Kidney glomerular epithelial cell (primary cell): ENCODE measurements at places on chromosomes 2 and 18.
A peak's percentile ranks its signal among the peaks of the same experiment; 100 is the strongest.

- DNase-seq, result no peak
Measured at GRCh38 chr2:221750316-221750715, 178.2 kb upstream of the EPHA4 start.

GRCh38 chr2:10834068-10834655 is 21.6 kb upstream of the PDIA6 start:
- DNase-seq, result no peak

- DNase-seq, result no peak
Measured at GRCh38 chr2:65159906-65160305, 30.0 kb upstream of the RAB1A start.

GRCh38 chr2:50732796-50733195 is 299.1 kb downstream of the NRXN1 start:
- no peak for DNase-seq

GRCh38 chr18:48573632-48574283 is 34.9 kb downstream of the CTIF start:
- DNase-seq, result no peak

- no peak for DNase-seq
Measured at GRCh38 chr2:196466581-196466980, 172.9 kb upstream of the CCDC150 start.

DNA sequence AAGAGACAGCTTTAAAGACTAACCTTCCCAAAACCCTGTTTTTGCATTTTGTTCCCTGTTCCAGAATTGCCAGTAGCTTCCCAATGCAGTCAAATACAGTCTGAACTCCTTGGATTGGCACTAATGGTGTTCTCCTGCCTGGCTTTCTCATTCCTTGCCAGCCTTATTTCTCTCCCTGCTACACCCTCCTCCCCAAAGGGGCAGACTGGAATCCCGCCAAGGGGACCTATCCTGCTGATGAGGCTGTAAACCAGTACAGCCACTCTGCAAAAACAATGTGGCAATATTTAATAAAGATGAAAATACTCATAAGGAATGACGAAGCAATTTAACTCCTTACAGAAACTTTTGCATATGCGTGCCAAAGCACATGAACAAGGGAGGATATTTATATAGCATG is 4.5 kb upstream of the SLC4A5 start:
- DNase-seq, result no peak

DNA sequence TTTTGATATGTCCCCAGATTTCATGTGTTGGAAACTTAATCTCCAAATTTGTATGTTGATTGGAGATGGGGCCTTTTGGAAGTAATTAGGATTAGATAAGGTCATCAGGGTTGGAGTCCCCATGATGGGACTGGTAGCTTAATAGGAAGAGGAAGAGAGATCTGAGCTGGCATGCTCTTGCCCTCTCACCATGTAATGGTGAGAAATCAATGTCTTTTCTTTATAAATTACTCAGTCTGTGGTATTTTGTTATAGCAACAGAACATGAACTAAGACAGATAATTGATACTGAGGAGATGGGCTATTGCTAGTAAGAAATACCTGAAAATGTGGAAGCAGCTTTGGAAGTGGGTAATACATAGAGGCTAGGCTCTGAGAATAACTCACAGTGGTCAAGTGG is 48.0 kb downstream of the CDC42EP3 start:
- DNase-seq, result no peak

- DNase-seq, result no peak
Measured at GRCh38 chr2:42651057-42651456, 82.6 kb downstream of the MTA3 start.

DNA sequence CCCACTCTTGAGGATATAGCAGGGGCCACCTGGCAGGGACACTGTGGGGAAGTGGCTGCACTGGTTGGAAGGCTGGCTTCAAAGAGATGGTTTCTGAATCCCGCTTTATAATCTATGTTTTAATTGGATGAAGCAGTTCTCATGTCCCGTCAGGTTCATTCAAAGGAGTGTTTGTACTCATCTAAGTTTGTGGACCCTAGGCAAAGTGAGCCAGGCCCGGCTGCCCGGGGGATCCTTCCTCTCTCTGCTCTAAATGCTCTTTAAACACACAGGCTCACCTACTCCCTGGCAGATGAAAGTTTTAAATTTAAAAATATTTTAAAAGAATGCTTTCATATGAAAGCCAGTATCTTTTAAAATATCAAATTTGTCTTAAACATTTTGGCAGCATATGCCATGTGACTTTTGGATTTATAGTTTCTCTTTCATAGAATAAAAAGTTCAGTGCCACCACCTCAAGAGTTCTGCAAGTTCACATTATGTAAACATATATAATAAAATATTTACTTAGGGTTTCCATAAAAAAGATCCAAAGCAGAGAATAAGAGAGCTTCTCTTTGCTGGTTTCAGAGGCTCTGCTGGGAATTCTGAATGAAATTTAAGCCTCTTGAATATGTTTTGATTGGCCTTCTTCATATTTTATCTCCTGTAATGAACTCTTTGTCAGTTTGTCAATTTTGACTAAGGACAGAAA is 143.5 kb upstream of the ALPP start:
- no peak for DNase-seq

- DNase-seq, result no peak
Measured at GRCh38 chr2:147325990-147326389, 518.8 kb upstream of the ACVR2A start.

GRCh38 chr2:34806396-34806795 is 1207.3 kb upstream of the FAM98A start:
- DNase-seq, result no peak

DNA sequence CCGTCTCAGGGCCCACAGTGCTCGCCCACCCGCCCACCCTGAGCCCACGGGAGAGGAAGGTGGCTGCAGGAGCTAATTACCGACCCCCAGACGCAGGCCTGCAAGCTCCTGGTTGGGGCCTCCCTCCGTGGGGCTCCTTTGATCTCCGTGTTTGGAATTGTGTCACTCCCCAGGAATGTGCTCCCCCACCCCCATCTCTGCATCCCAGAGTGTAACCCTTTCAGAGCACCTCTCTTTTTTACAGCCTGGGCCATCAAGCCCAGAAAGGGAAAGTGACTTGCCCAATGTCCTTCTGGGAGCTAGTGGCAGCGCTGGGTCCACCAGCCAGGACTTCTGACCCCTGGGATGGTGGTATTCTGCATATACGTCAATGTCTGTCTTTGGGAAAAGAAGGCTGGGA is 335.1 kb downstream of the CYRIA start:
- DNase-seq, result peak; percentile 16

DNA sequence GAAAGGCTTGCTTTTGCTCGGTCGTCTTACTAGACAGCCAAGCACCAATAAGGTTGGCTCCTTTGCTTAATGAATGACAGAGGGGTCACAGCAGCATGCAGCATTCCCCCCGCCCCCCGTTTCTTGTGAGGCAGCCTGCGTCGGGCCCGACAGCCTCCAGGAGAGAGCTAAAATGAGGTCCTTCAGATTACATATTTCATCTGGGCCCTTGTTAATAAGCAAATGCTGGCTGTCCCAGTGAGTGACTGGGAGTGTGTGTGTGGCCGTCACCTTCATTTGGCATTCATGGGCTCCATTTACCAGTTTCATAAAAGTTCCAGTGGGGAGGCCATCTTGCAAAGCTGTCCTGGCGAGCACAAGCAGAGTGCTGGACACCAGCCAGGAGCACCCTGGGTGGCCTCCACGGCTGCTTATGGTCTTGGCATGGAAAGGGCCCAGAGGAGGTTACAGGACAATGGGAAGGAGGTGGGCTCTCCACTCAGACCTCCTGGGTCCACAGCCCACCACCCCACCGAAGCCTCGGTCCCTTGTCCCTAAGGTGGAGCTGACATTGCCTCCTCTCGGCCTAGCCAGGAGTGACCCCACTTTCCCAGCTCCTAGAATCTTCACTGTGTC is 37.2 kb downstream of the ODC1 start:
- DNase-seq, result no peak

GRCh38 chr18:2531751-2532150 is 39.6 kb downstream of the METTL4 start:
- no peak for DNase-seq

DNA sequence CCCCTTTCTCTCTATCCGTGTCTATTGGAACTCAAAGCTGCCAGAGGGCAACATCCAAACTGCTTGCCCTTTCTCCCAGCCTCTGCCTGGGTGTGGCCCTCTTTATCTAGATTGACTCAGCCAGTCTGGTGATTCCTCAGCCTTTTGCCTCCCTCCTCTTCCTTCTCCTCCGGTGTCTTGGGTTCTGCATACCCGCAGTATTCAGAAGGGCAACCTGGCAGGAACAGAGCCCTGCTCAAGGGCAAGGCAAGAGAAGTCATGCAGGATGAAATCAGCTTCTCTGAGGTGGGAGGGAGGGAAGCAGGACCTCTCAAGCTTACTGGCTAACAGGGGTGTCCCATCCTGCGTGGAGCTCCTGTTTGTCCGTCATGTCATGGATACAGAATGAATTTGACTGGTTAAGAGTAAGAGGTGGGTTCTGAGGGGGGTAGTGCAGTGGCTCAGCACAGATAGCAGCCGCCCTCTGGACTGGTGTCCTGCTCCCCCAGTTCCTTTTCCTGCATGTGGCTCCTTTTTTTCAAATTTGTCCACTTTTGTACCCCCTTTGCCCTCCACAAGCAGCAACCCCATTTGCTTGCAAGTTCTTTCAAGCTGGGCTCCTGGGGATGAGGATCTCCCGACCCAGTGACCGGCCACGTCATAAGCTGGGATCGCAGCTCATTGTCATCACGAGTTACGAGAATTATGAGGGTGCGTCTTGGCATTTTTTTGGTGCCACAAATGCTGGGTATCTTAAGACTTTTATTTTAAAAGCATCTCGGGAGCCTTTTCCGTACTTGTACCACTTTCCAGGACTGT is 154.1 kb downstream of the FHOD3 start:
- no peak for DNase-seq

DNA sequence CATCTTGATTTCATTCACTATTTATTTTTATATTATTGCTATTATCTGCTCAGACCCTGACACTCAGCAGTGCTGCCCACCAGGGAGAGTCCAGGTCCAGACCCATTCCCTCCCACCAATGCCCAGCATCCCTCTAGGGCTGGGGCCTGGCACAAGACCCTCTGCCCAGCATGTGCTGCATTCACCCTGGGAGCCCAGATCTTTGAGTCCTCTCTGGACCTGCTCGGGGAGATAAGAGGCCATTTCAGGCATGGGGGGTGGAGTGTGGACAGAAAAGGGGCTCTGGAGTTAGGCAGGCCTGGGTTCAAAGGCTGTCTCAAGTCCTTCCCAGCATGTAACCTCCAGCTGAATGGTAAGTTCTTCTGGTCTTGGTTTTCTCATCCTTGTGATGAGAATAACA is 209.6 kb downstream of the CYP26B1 start:
- DNase-seq, result no peak

DNA sequence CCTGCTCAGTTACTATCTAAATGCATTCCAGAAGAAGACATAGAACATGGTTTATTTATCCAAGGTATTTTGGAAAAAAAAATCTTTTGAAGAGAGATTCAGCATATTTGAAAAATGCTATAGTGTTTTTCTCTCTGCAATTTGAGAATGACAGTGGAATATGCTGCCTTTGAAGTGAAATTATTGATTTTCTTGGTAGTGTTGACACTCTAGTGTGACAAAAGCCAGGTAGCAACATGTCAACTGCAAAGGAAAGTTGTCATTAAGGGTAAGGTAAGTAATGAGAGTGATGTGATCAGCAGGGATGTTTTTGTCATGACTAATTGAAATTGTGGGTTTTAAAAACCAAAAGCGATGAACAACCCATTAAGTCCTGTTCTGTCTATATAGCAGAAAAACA is 1387.1 kb upstream of the TMEFF2 start:
- DNase-seq, result no peak

DNA sequence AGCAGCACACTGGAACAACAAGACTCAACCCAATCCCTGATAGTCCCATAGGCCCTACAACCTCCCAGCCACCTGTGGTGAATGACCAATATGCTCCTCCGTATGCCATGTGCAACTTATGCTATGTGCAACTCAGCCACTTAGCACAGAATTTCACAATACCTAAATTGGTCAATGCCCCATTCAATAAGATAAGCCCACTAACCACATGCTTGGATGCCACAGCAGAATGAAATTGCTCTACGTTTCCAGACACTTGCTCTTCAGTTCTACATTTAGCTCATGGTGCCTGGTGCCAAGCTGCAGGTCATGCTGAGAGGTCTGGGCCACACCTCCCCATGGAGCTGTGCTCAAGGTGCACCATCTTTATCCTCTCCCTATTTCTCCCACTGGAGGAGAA is 159.8 kb downstream of the EN1 start:
- no peak for DNase-seq

- no peak for DNase-seq
Measured at GRCh38 chr18:62066102-62066818, 120.6 kb downstream of the PIGN start.

- no peak for DNase-seq
Measured at GRCh38 chr2:147925886-147926285, 81.1 kb downstream of the ACVR2A start.

- no peak for DNase-seq
Measured at GRCh38 chr2:8533923-8534322, 147.9 kb upstream of the ID2 start.

- DNase-seq, result no peak
Measured at GRCh38 chr2:234126146-234126470, 75.6 kb downstream of the SPP2 start.

DNA sequence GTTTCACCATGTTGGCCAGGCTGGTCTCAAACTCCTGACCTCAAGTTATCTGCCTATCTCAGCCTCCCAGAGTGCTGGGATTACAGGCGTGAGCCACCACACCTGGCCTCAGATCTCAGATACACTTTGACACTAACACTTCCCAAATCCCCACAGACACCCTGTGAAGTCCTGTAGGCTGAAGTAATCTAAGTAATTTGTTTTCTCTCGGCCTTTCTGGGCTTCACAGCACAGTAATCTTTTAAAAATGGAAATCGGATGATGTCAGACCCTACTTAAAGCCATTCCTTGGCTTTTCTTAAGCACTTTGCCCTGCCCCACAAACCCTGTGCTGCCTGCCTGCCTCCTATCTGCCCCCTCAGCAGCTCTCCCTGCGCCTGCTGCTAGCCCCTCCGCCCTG is 16.2 kb downstream of the ATIC start:
- DNase-seq, result no peak

- no peak for DNase-seq
Measured at GRCh38 chr18:9859232-9859631, 26.5 kb upstream of the TXNDC2 start.

GRCh38 chr2:62705859-62706720 is 577 bp downstream of the EHBP1 start:
- peak; percentile 26 for DNase-seq

DNA sequence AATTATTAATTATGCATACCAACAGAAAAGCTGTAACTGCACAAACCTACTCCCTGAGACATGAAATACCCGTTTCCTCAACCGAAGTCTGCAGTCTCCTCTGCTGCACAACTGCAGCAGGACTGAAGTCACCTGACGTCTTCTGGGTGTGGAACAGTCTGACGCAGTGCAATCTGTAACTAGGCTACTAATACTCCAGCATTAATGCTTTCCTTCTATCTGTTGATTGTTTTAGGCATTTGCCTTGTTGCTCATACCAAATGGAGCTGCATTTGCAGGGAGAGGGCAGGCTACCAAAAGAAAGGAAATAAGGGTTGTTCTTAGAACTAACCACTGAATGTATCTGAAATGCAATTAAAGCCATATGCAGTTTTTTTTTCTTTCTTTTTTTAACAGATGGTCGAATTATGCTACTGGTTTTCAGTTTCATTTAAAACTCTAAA is 40.1 kb downstream of the RTN4 start:
- peak; percentile 39 for DNase-seq
